AG04449 (cell line): ENCODE measurements at places on chromosomes 2 and 18.

DNA sequence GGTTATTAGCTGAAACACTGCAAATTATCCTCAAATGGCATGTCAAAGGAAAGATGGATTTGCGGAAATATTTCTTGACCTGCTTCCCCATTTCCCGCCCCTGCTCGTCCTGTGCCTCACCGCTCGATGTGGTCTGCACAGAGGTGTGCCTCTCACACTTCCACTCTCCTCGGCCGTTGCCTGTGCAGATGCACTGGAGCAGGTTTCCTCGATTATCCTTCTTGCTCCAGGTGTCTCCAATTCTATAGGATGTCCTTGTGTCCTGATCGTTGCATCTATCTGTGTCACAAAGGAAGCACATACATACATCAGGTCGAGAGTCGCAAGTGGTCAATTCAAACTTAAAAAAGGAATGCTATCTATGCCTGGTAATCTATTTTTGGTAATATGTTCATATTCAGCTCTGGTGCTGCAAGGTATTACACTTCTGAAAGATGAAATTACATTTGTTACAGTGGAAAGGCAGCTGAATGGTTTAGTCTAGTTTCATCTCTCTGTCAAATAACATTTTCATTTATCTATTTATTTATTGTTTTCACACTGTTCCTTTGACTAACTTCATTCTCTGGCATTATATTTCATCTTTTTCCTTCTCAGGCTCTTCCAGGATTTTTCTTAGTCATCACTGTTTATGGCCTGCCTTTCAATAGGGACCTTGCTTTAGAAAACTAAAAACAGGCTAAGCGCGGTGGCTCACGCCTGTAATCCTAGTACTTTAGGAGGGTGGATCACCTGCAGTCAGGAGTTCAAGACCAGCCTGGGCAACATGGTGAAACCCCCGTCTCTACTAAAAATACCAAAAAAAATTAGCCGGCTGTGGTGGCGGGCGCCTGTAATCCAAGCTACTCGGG, 7.6 kb downstream of the FN1 start:
- DNase-seq = no peak

DNA sequence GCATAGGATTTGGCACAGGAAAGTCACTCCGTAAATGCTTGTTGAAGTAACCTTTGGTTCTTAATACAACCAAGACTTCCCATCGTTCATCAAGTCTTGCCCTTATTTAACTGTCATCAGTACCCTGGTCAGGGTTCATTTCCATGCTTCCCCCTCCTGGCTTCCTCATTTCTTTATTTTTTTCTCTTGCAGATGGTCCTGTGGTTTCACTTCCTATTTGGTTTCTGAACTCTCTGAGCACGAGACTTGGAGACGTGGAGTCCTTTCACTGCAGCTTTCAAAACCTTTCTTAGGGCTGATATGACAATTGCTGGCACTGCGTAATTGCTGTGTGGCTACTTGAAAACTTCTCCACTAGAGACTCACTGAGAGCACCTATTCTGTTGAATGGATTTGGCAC, 59.9 kb upstream of the PID1 start:
- no peak for DNase-seq

DNA sequence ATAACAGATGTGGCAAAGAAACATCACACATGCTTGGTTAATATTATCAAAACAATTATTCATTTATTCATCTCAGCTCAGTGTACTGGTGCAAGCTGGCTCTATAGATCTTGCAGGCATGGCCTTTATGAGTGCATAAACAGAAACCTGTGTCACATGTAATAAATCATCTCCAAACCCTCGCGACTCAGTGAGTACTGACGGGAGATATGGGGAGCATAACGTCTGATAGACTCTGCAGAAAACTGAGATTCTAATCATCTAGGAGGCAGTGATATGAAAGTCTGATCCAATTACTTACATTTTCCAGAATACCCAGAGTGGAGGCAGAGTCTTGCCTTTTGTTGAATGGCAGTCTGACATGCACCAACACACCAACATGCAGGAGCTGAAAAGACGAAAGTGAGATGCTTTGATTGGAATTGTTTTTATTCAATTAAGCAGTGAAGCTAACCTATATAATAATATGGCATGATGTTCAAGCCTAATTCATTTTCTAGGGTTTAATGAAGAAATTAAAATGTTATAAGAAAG, 416.8 kb downstream of the RNF144A start:
- DNase-seq = no peak

DNA sequence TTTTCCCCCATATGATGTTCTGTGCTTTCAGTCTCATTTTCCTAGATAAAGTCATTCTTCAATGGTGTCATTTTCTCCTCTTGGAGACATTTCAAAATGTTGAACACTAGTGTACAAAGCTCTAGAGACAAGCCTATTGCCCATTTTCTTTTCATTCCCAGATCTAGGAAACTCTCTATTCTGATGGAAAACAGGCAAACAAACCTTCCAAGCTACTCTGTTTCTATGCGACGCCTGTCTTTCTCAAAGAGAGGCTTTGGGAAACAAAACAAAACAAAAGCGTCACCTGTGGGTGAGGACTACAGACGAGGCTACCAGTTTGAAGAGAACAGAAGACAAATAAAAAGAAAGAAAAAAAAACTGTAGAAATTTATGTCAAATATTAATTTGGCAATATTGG, 311.0 kb downstream of the CBLN2 start:
- DNase-seq = no peak

- DNase-seq = no peak
Observed at GRCh38 chr18:74589021-74589420, 8.6 kb upstream of the ZNF407 start.

DNA sequence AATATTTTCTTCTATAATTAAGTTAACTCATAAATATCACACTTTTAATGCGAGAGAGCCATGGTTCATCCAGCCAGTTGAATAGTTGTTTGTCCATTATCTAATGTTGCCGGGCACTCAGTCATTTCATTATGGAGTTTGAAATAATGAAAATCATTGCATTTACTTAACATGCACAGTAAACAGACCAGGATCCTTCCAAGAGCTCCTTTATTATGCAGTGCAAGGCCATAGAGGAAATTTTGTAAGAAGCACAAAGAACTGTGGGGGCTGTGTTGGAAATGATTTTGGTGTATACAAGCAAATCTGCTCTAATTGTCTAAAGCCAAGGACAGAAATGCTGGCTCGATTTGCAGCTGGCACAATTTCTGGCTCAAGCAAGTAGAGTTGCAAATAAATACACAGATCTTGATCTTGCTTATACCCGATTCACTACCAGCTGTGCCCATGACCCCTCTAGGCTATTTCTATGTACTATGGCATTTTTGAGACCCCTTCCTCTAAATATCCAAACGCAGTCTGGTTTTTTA, 400.3 kb upstream of the HNRNPA3 start:
- no peak for DNase-seq
